ENCODE measurements at places on chromosomes 4 and X. TPM values are rescaled to one million over a fixed set of nuclear protein-coding genes. Genes with fewer than 3 reads are reported as not detected.

NEUROG2 gene
- 10.1 TPM for total RNA-seq

DNA sequence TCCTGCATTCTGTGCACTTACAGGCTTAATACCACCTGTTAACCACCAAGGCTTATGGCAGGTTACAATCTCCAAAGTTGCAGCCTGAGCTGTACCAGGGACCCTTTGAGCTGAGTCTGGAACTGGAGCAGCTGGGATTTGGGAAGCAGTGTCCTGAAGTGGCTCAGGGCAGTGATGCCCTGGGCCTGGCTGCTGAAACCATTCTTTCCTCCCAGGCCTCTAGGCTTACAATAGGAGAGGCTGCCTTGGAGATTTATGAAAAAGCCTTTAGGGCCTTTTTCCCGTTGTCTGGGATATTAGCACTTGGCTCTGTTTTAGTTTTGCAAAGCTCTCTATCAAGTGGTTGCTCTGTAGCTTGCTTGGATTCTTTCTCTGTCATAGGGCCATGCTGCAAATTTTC, 154.3 kb upstream of the CASK start:
- DNase-seq, result no peak

- no peak for DNase-seq
These were observed 107.0 kb downstream of the REPS2 start for GRCh38 chrX:17053502-17053901.

DNA sequence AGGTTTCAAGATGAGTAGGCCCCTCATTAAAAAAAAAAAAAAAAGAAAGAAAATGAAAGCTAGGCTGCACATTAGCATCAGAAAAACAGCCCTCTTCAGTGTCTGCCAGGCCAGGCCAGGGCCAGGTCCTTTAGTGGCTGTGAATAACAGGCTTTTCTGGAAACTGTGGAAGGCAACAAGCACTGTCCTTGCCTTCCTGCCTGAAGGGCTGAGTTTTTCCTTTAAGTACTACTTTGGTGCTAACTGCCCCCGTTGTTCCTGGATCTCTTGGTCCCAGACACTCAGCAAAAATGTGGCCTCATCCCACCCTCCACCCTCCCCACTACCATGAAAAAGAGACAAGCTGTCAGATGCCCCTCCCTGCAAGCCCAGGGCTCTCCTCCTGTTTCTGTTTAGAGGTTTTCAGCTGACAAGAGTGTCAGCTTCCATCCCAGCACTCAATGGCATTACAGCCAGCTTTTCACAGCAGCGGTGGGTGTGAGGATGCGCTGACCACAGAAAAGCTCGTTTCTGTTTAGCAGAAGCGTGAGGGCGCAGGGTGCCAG, 174.2 kb downstream of the NHS start:
- no peak for DNase-seq

- no peak for DNase-seq
These were observed 155.7 kb upstream of the SLIT2 start for GRCh38 chr4:20095805-20096541.

- no peak for DNase-seq
These were observed 32.0 kb upstream of the MMAA start for GRCh38 chr4:145587088-145587754.

GRCh38 chr4:135408109-135408508, 1206.5 kb upstream of the PABPC4L start:
- DNase-seq, result no peak

DNA sequence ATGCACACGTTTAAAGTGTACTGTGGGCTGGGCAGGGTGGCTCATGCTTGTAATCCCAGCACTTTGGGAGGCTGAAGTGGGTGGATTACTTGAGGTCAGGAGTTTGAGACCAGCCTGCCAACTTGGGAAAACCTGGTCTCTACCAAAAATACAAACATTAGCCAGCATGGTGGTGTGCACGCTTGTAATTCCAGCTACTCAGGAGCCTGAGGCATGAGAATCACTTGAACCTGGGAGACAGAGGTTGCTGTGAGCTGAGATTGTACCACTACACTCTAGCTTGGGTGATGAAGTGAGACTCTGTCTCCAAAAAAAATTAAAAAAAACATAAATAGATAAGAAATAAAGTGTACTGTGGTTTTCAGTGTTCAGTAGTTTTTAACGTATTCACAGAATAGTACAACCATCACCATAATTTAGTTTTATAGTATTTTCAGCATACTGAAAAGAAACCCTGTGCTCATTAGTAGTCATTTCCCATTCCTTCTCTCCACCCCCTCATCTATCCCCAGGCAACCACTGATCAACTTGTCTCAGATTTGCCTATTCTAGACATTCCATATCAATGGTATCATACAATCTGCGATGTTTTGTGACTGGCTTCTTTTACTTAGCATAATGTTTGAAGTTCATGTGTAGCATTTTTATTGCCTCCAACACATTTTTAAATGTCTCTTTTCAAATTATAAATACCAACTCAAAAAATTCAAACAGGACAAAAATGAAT, 19.1 kb downstream of the SLAIN2 start:
- DNase-seq, result no peak

Data from occipital lobe (tissue), 3 donors.